ENCODE measurements at places on chromosomes 12 and 14.

- DNase-seq: no peak
Observed at GRCh38 chr12:12985817-12986408, 14.2 kb downstream of the HEBP1 start.

DNA sequence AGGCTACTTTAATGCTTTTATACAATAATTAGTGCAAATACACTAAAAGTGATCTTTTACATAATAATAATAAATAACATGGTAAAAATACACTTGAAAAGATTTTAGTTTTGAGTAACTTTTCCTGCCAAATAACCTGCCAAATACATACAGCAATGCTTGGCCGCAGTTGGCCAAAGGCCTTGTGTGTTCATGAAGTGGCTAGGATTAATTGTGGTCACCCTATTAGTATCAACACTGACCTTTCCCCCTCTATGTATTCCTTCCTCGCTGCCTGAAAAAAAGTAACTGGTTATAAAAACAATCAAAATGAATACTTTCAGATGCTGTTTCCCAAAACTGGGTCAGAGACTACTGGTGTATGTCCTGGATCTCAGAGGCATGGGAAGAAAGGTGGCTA lies 34.3 kb downstream of the KICS2 start:
- DNase-seq: no peak

DNA sequence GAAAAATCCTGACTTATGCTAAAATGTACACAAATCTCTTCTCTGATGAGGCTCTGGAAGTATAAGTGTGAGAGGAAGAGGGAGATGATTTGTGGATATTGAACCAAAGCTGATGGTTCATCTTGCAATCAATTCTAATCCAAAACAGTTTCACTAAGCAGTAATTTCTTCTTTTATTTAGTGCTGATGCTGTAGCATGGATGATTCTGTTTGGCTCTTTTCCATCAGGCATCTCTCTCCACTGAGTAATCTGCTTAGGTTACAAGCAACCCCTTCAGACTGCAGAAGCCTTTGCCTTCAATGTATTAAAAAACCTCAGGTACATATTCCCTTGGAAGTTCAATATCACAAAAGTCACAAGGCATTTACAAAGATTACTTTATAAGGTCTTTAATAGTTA lies 159.1 kb upstream of the CCDC198 start:
- DNase-seq: no peak

GRCh38 chr14:52286661-52287649 lies 19.5 kb downstream of the PTGDR start:
- DNase-seq: no peak

DNA sequence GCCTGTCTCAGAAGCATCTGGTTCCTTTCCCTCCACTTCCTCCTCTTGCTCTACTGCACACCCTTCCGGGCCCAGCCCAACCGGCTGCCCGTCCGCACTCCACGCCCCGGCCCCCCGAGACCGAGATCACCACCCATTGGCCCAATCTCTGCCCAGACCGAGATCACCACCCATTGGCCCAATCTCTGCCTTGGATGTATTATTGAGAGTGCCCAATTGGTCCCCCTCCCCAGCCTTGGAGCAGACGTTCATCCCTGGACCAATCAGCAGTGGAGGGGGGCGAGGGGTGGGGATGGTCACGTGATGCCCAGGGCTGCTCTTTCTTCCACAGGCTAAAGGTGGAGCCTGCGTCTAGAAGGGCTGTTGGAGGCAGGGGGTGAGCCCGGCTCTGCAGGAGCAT lies 75.6 kb upstream of the TMEM132C start:
- DNase-seq: no peak

DNA sequence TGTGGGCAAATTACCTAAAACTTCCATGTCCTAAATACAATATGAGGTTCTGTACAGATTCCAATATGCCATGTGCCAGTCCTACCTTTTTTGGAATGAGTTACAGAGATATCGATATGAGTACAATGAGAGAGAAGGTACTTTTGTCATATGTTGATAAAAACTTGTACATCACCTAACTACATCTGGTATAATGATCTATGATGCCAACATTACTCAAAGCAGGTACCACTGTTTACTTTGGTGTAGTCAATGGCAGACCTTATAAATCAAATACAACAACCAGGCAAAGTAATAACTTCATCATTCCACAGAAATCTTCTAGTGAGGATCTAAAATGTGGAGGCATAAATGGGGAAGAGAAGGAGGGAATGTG lies 12.7 kb downstream of the TEP1 start:
- no peak for DNase-seq

DNA sequence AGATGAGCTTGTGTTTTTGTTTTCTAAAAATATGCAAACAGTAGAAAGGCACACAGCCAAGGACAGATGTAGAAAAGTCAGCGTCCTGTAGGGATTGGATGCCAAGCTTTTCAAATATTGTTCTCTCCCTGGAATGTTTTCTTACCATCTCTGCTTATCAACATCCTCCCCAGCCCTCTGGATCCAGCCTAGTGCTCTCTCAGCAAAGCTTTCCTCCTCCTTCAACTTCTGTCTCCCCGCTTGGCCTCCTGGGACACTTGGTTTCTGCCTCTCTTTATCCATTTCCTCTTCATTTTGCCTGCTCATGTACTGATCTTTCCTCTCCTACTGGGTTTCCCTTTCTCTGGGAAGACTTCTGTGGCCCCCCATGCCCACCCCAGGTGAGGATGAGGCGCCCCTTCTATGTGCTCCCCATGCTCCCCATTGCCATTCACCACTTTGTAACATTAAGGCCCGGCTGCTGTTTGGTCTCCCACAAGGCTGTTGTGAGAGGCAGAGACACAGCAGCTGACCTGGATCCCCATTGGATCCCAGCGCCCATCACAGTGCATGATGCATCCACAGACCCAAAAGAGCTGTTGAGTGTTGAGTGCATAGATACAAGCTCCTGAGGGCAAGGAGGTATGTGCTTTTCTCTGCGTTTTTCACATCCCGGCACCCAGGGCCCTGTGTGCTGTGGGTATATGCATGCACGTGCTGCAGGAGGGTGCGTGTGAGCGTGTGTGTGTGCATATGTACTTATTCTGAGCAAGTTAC lies 38.2 kb downstream of the EVL start:
- no peak for DNase-seq

DNA sequence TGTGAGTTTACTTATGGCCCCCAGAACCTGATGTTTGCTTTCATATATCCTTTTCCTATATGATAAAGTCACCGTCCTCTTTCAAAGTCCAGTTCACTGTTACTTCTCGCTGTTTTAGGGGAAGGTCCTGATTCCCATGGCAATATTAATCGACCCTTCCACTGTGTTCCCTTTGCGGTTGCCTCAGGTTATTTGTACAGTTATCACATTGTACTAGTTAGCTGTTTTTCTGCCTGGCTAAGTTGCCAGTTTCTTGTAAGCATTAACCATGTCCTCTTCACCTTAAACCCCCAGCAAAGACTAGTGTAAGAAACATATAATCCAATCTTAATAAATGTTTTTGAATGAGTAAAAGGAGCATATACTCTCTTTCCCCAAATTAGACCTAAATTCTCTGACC lies 115.0 kb upstream of the PPFIA2 start:
- DNase-seq: no peak

- DNase-seq: no peak
Observed at GRCh38 chr14:100203962-100204834, 34.7 kb upstream of the YY1 start.

DNA sequence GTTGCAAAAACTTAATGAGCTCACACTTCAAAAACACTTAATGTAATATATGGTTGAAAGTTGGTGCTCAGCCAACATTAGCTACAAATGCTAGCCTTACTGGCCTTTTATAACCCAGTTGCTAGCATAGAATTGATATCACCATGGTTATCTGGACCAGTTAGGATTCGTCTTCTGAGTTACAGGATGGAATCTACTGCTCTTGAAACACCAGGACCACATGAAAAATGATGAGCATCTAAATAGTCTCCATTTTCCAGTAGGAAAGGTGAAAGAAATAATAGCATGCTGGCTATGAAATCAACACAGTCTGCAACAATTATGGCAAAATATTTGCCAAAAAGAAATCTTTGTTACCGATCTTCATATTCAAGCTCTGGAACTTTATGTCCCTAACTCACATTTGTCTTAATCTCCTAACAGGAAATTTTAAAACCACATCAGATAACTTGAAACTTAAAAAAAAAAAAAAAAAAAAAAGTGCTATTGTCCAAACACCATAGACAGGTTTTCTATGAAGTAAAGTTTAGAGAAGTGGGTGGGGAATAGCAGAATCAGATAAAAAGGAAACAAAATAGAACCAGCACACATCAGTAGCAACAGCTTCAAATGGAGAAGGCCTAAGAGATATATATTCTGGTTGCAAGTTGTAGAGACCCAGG lies 12.6 kb upstream of the CD69 start:
- no peak for DNase-seq

DNA sequence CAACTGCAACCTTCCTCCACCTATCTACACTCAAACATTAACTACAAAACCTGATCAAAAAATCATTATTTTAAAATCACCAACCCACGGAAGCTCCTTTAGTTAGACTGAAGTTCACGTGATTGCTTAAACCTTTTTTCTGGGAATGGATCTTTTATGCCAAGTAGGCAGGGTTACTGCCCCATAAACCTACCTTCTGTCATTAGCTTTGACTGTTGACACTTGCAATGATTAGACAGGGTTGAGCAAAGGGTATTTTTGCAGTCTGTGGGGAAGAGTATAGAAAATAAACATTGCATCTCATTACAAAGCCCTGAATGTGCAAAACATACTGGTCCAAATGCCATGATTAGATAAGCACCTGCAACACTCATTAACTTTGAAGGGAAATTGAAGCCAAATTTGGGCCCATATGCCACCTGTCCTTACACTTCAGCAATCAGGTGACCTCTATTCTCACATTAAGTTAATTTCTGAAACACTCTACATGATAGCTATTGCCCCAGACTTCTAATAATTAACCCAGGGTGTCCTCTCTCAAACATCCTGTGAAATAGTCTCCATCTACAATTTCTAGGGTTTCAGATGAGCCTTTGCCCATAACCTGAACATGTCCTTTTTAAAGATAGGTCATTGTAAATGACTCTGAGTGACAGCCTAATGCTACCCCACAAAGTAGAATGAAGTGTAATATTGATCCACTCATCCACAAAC lies 156.0 kb upstream of the PLEKHG7 start:
- no peak for DNase-seq

DNA sequence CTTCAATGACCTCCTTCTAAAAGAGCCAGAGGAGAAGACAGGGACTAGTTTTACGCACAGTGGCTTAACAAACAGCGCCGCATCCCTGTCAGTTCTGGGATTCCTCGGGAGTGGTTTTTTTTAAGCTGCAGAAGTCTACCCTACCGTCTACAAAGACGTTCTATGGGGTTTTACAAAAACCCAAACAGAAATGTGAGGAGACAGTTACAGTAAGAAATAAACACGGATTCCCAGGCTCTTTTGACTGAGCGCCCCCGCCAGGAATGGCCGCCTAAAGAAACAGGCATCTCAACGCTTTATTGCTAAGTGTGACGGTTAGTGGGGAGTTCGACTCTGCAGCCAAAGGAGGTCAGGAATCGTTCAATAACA lies 484 bp downstream of the ALKBH1 start:
- DNase-seq: no peak

DNA sequence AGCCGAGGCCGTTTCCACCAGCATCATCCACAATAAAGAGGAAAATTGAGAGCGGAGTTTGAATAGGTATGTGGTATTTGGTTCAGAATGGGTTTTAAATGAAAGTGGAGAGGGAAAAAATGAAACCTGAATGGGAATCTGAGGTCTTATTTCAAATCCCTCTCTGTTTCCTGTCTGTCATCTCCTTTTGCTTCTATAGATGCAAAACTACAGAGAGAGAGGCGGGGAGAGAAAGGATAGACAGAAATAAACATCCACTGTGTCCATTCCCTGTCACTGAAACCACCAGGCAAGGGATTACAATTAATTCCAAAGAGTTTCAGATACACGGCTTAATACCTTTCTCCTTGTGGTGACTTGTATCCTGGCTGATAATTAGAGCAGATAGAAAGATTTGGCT lies 102.3 kb downstream of the DAD1 start:
- DNase-seq: no peak

DNA sequence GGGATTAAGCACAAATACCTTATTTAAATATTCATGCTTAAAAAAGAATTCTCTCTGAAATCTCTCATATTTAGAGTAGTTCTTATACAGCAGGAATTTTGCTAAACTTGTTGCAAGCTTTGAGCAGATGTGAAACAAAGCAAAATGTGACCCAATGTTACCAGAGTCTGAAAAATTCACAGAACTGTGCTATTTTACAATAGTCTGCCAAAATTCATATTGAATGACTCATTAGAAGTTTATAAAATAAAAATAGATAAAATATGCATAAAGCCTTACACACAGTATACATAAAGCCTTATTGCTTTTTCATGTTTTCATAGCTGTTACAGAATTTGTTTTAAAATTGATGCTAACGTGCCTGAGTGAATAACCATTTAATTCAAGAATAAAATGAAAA lies 17.8 kb upstream of the RHOJ start:
- no peak for DNase-seq

DNA sequence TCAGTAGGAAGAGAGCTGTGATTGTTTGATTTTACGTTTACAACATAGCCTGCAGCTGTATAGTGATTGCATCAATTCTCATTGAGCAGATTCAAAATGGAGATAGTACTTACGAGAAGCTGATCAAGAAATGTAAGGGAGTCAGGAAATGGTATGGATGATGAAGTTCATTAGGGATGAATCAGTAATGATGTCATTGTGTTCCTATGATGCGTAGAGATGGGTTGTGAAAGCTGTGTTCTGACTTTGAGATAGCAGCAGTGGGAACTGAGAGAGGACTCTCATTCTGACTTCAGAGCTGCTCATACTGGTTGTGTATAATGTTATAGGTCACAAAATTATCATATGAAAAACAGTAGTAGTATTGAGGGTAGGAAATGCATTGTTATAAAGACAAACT lies 44.0 kb downstream of the TTLL5 start:
- no peak for DNase-seq

- DNase-seq: no peak
Observed at GRCh38 chr12:120342175-120343038, 14.8 kb upstream of the PLA2G1B start.

DNA sequence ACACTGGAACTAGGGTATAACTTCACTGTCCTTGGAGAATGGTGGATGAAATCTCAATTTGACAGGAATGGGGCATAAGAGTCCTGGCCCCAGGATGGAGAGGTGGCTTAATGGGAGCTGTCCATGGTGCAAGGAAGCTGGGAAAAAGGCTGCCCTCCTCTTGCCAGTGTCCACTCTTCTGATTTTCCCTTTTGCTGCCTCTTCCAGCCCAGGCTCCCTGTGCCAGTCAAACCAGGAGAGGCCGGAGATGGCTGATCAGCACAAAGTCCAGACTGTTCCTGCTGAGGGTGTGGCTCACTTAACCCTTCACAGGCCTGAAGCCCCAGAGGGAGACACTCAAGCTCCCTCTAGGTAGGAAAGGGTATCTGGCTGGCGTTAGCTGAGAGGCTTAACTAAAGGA lies at the start of gene MYO1A:
MYO1A (minus strand) TSS at position 240 of the 400 bp plus-strand sequence. CDS start 1,806 bp downstream, outside the sequence.
- no peak for DNase-seq

GRCh38 chr12:10363658-10363913 lies 26.3 kb downstream of the KLRK1 start:
- no peak for DNase-seq

- DNase-seq: no peak
Observed at GRCh38 chr14:44612002-44612401, 104.9 kb upstream of the FSCB start.
